ENCODE measurements at places on chromosomes 2 and 18.

GRCh38 chr2:164145093-164145987, 409.5 kb upstream of the FIGN start:
- H3K4me1 ChIP-seq = no peaks in the 10 kb centered on the region
- H3K36me3 ChIP-seq = no peaks in the 10 kb centered on the region
- H3K27me3 ChIP-seq = no peaks in the 10 kb centered on the region
- no peak overlapping the region for H3K4me3 ChIP-seq

DNA sequence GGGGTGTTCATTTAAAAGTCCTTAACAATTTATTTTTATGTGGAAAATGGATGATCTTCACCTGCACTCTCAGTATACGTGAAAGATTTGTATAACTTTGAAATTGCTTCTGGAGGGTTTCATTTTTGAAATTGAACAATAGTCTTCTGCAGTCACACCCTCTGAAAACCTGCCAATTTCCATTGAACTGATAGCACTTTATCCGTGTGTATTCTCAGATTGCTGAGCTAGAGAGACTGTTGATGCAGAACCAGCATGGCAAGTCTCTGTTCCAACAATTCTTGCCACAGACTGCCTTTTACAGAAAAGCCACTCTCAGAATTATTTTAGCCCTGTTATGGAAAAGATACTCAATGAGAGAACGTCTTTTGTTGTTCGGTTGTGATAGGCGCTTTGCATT, 6.6 kb upstream of the GULP1 start:
- peaks cover 4% of the 10 kb centered on the region for H3K27me3 ChIP-seq
- DNase-seq = no peak
- no peak overlapping the region for H3K27ac ChIP-seq
- no peaks in the 10 kb centered on the region for H3K36me3 ChIP-seq
- H3K4me3 ChIP-seq = no peak overlapping the region

DNA sequence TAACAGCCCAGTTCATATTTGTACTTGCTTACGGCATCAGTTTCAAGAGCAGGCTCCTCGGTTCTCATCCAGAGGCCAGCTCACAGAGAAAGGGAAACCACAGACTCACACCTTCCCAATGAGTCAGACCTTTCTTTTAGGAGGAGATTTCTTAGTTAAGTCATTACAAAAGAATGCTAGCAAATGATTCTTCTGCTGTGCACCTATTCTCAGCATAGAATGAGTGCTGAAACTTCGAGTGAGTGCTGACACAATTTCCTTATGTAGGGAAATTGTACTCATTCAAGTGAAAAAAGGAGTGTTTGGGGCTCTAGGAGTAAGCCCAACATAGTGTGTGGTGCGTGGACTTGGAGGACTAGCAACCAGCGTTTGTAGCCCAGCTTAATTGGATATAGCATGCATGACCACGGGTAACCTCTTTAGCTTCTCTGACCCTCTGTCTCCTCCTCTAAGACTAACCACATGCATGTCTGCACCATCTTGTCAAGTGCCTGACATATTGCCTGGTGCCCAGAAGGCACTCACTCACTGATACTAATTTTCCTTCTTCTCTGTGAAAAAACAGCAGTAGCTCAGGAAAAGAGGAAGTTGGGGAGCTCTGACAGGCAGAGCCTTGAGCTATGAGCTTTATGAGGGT, 87.0 kb downstream of the ALPK2 start:
- no peak overlapping the region for H3K4me3 ChIP-seq
- H3K27me3 ChIP-seq = peaks cover 28% of the 10 kb centered on the region
- peak overlapping the region; percentile 71 for H3K27ac ChIP-seq
- peaks cover 58% of the 10 kb centered on the region for H3K4me1 ChIP-seq
- DNase-seq = peak; percentile 30
- no peaks in the 10 kb centered on the region for H3K36me3 ChIP-seq

- H3K27me3 ChIP-seq = peaks cover 7% of the 10 kb centered on the region
- no peaks in the 10 kb centered on the region for H3K36me3 ChIP-seq
Measured at GRCh38 chr2:29238497-29238896, 123.3 kb downstream of the CLIP4 start.

DNA sequence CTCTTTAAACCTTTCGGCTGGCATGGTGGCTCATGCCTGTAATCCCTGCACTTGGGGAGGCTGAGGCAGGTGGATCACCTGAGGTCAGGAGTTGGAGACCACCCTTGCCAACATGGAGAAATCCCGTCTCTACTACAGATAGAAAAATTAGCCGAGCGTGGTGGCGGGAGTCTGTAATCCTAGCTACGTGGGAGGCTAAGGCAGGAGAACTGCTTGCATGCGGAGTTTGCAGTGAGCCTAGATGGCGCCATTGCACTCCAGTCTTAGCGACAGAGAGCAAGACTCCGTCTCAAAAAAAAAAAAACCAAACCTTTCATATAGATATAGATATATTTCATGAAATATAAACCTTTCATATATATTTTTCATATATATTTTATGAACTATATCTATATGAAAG, 864.7 kb downstream of the TRIB2 start:
- H3K27ac ChIP-seq = no peak overlapping the region
- H3K27me3 ChIP-seq = no peaks in the 10 kb centered on the region
- DNase-seq = no peak
- H3K36me3 ChIP-seq = no peaks in the 10 kb centered on the region

GRCh38 chr2:162330881-162331280, 12.4 kb upstream of the IFIH1 start:
- no peak overlapping the region for H3K27ac ChIP-seq
- H3K36me3 ChIP-seq = no peaks in the 10 kb centered on the region
- H3K4me3 ChIP-seq = no peak overlapping the region

GRCh38 chr2:207531032-207531952, 1.5 kb downstream of the CREB1 start:
- H3K27ac ChIP-seq = peak overlapping the region; percentile 99
- peaks cover 57% of the 10 kb centered on the region for H3K36me3 ChIP-seq
- no peaks in the 10 kb centered on the region for H3K27me3 ChIP-seq
- H3K4me3 ChIP-seq = peak overlapping the region; percentile 96
- DNase-seq = no peak

- H3K27ac ChIP-seq = no peak overlapping the region
- no peaks in the 10 kb centered on the region for H3K27me3 ChIP-seq
- DNase-seq = no peak
- no peaks in the 10 kb centered on the region for H3K4me1 ChIP-seq
- no peak overlapping the region for H3K4me3 ChIP-seq
- H3K36me3 ChIP-seq = peaks cover 59% of the 10 kb centered on the region
Measured at GRCh38 chr2:27441226-27441926, 805 bp upstream of the KRTCAP3 start.

DNA sequence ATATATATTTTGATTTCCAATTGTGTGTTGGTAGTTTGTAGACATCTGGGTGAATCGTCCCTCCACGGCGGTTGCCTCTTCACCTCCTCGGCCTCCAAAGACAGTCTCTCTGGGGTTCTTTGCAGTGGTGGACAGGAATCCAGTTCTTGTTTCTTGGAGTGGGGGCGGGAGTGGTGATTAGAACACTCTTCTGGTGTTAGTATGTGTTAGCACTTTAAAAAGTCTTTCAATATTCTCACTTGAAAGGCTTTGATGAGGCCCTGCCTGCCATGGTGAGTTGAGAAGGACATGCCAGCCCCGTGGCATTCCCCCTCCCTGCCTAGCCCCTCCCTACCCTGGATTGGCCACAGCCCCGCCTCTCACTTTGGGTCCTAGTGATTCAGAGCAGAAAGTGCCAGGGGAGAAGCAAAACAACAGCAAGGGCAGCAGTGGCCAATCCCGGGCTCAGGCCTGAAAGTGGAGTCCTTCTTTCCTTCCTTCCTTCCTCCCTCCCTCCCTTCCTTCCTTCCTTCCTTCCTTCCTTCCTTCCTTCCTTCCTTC, 316.8 kb upstream of the HS6ST1 start:
- H3K36me3 ChIP-seq = no peaks in the 10 kb centered on the region
- DNase-seq = no peak
- H3K27ac ChIP-seq = no peak overlapping the region
- H3K4me1 ChIP-seq = no peaks in the 10 kb centered on the region
- H3K4me3 ChIP-seq = no peak overlapping the region

DNA sequence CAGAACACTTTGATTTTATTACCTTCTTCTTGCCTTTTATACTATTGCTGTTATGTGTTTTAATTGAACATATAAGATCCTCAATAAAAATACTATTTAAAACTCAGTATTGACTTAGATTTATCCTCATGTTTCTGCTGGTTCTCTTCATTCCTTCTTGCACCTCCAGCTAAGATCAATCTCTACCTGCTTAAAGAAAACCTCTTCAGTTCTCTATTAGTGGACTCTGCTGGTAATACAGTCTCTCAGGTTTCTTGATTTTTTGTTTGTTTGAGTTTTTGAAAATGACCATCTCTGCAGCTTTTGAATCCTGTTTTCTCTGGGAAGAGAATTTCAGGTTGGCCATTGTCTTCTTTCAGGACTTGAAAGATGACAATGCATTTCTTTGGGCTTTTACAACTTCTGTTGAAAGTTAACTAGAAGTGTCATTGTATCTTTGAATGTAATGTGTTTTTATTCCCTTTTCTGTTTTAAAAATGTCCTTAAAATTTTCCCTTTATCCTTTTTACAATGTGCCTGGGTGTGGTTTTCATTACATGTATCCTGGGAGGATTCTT, 29.8 kb upstream of the TMEM131 start:
- H3K27me3 ChIP-seq = peaks cover 16% of the 10 kb centered on the region
- H3K36me3 ChIP-seq = no peaks in the 10 kb centered on the region
- no peak overlapping the region for H3K27ac ChIP-seq
- H3K4me3 ChIP-seq = no peak overlapping the region
- no peak for DNase-seq
- peaks cover 24% of the 10 kb centered on the region for H3K4me1 ChIP-seq
